Gastroesophageal sphincter (tissue), 4 donors: ENCODE measurements at places on chromosomes 7 and 10.

GRCh38 chr10:43878386-43878785, 229.7 kb upstream of the ZNF32 start:
- ATAC-seq: peak; percentile 48

DNA sequence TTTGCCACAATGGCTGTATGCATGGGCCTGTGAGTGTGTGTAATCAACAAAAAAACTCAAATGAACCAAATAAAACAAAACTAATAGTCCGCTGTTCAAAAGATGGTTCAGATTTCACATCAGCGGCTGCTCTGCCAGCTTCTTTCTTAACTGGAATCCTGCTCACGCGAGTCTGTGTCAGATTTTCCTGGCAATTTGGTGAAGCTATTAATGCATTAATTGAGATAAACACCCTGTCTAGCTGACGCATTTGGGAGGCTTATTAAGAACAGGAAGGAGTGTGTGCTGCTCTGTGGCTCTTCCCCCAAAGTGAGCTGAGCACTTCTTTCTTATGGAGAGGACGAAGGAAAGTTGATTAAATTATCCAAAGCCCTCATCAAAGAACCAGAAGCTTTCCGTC, 336.6 kb upstream of the MKI67 start:
- ATAC-seq: no peak

- ATAC-seq: no peak
Measured at GRCh38 chr7:106225856-106226255, 58.9 kb downstream of the NAMPT start.

DNA sequence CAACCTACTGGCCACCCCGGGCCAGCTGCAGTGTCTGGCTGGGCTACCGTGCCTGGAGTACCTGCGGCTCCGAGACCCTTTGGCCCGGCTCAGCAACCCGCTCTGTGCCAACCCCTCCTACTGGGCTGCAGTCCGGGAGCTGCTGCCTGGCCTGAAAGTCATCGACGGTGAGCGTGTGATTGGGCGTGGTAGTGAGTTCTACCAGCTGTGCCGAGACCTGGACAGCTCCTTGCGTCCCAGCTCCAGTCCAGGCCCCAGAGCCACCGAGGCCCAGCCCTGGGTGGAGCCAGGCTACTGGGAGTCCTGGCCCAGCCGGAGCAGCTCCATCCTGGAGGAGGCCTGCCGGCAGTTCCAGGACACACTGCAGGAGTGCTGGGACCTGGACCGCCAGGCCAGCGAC, 4.2 kb downstream of the RARRES2 start:
- no peak for ATAC-seq

DNA sequence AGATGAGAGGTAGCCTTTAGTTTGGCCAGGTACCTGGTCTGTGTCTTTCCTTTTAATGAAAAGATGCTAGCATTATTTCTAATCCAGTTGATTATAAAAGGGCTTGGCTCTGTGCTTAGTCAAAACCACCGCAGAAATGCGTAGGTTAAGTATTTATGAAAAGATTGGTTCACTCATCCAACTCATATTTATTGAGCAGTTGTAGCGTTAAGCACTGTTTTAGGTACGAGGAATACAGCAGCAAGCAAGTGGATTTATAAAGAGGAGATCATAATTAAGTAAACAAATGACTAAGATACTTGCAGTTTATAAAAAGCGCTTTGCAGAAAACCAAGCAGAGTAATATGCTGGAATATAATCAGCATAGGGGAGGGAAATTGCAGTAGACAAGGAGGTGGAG, 129.8 kb downstream of the PPP1R17 start:
- no peak for ATAC-seq

DNA sequence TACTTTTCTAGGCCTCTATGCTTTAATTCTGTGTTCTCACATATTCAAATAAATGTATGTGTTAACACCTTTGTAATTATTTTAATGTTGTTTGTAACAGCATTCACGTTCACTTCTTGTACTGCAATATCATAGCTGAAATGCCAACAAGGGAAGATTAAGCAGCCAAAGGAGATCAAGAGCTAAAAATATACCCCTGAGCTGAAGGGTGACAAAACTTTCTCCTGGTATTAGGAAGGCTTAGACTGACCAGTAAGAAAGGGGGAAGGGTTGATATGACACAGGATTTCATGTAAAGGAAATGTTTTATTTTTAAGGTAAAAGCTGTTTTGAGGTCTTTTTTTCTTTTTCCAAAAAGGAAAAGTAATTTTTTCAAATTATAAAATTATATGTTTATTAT, 40.4 kb upstream of the VDAC2 start:
- no peak for ATAC-seq

DNA sequence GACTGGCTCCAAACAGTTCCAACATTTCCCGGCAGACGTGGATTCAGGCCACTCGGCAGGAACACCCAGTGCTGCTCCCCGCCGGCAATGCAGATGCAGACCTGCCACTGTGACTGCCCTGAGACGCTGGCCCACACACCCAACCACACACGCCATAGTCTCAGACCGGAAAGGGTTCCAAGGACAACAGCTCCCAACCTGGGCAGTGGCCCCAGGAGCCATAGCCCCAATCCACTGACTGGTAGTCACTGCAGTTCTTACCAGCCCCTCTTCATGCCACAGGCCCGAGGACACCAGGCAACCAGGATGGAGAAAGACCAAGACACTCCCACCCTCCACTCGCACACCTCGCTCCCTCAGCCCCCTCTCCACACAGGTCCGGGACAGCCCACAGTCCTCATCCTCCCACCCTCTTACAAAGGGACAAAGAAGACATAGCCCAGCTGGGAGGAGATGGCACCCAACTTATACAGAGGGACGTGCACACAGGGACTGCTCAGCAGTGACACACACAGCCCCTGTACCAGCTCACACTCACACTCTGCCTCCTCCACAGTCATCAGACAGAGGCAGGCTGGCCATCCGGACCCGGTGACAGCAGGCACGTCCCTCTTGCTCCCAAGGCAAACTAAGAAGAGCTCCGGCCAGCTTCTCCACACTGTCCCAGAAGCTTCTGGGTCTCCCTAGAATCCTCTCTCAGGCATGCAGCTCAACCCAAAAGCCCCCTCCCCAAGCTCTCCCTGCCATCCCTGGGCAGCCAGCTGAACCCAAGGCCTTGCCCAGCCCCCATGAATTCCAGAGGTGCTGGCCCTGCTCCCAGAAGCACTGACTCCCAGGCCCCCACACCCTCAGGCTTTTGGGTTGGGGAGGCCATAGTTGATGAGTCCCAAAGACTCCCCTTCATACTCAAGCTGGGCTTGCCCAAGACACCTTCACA, 24.8 kb downstream of the KCNH2 start:
- ATAC-seq: no peak

GRCh38 chr10:4177791-4178190, 392.8 kb upstream of the KLF6 start:
- ATAC-seq: no peak

DNA sequence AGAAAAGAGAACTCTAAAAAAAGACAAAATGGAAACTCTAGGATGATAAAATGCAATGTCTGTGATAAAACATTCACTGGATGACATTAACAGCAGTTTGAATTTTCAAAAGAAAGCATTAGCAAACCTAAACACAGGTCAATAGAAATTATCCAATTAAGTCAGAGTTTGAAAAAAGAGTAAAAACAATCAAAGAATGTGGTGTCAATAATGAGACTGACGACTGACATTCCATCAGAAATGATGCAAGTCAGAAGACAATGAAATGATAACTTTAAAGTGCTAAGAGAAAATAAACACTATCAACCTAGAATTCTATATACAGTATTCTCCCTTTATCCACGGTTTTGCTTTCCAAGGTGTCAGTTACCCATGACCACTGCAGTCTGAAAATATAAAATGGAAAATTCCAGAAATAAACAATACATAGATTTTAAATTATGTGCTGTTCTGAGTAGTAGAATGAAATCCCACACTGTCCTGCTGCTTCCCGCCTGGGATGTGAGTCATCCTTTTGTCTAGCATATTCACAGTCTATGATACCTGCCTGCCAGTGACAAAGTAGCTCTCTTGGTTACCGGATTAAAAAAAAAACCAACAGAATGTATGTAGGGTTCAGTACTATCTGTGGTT, 38.3 kb upstream of the SFMBT2 start:
- no peak for ATAC-seq

DNA sequence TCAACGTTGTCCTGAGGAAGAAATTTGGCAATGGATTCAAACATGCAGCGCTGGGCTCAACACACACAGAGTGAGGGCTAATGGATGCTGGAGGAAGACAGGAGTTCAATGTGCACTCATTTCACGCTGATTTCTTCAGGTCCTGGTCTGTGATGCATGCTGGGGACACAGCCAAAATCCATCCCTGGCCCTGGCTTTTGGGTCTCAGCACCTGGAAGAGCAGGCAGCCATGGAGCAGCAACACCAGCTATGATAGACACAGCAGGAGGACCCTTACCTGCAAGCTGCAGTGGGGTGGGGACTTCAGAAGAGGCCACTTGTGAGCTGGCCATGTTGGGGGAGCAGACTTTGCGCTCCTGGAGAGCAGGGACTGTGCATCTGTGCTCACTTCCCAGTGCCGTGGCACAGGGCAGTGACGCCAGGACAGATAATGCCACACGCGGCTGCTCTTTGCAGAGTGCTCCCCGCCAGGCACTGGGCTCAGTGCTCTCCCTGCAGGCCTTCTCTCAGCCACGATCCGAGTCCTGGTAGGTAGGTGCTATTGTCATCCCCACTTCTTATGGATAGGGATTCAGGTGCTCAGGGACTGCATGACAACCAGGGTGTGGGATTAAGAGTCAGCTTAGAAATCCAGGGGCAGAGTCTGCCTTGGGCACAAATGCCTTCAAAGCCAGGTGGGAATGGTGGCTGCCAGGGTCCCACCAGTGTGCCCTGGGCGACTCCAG, 138.8 kb upstream of the UNC5B start:
- no peak for ATAC-seq

GRCh38 chr10:50229460-50229859, 21.9 kb downstream of the ASAH2 start:
- no peak for ATAC-seq

DNA sequence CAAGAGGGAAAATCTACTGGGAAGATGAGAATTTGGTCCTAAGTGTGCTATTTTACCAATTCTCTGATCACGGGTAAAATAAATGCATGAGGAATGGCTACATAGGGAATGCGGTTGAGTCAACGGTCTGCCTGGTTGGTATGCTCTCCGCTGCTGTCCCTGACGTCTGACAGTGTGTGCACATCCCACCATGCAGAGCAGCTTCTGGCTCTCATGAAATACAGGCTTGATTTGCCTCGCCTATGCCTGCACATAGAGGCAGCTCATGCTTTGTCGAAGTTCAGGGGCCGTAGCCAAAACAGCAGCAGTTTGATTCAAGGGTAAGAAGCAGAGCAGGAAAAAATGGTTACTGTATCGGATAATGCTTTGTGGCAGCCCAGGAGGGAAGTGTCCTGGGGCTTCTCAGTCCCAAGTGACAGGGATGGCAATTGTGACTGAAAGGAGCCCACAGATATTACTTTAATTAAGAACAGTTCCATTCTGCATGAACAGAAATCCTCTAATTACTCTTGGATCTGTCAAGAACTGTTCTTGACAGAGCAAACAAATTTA, 268.4 kb upstream of the SLC26A5 start:
- ATAC-seq: no peak
